Fibroblast of upper back skin (primary cell): ENCODE measurements at places on chromosomes 16 and 17.

- peak; percentile 44 for DNase-seq
These were observed 188.1 kb upstream of the ZNF469 start for GRCh38 chr16:88194397-88195268.

DNA sequence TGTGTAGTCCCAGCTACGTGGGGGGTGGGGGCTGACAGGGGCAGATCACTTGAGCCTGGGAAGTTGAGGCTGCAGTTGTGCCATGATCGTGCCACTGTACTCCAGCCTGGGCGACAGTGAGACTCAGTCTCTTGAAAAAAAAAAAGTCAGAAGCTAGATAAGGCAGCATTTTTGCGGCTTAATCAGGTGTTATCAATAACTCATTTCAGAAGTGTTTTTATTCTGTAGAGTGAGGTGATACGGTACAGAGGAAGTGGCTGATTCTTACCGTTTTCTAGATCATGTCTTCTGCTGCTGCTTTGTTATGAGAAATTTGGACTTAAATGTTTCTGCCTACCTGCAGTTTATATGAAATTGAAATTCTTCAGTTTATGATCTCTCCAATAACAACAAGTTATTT, 18.6 kb downstream of the ZC3H18 start:
- DNase-seq: no peak

GRCh38 chr16:68504066-68504465, 35.0 kb upstream of the ZFP90 start:
- no peak for DNase-seq

- peak; percentile 16 for DNase-seq
These were observed 18.3 kb upstream of the WFIKKN2 start for GRCh38 chr17:50816771-50817751.

GRCh38 chr17:69327060-69327831, at the start of gene ABCA5:
Gene ABCA5, minus strand, starts transcription at chr17:69327133. Its CDS starts 12,718 bp downstream, at chr17:69314415.
- DNase-seq: peak; percentile 82

DNA sequence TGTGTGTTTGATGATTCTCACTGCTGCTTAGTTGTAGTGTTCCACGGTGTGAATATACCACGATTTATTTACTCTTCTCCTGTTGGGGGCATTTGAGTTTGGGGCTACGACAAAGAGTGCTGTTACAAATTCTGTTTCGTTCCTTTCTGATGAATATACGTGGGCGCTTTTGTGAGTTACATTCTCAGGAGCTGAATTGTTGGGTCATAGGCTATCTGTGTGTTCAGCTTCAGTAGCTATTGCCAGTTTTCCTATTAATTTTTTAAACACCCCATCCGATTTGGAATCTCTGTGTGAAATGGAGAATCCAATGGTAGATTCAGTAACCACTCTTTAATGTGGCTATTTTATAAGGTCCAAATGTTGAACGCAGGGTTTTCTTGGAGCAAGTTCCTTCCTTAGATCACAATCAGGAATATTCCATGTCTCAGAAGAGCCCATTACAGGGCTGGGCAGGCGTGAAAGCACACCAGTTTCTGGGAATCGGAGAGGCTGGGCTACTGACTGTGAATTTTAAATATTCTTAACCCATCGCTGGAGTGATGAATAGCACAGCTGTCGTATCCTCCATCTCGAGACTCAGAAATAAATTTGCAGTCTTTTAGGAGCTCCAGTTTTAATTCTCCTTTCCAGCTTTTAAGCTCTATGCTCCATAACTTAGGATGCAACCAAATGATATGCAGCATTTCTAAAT, 115.9 kb downstream of the PITPNC1 start:
- no peak for DNase-seq

DNA sequence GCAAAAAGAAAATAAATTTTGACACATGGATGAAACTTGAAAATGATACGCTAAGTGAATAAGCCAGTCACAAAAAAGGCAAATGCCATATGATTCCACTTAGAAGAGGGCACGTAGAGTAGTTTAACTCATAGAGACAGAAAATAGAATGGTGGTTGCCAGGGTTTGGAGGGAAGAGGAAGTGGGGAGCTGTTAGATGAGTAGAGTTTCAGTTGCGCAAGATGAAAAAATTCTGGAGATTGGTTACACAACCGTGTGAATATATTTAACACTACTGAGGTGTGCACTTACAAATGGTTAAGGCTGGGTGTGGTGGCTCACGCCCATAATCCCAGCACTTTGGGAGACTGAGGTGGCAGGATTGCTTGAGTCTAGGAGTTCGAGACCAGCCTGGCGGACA, 93.4 kb upstream of the TMEM132E start:
- no peak for DNase-seq

DNA sequence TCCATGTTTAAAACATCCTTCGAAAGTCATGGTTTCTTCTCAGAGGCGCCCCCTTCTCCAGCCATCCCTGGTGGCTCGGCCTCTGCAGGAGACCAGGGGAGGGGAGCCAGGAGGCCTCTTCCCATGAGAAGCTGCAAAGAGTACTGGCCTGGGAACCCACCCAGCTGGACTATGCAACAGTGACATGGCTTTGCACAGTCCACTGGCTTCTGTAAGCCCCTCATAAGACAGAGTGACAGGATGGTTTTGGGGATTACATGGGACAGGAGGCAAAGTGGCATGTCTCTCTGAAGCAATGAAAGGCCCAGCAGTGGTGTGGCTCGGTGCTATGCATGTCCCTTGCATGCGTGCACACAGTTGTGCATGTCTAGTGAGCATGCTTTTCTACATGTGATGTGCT, 99.5 kb downstream of the C16orf78 start:
- DNase-seq: no peak

DNA sequence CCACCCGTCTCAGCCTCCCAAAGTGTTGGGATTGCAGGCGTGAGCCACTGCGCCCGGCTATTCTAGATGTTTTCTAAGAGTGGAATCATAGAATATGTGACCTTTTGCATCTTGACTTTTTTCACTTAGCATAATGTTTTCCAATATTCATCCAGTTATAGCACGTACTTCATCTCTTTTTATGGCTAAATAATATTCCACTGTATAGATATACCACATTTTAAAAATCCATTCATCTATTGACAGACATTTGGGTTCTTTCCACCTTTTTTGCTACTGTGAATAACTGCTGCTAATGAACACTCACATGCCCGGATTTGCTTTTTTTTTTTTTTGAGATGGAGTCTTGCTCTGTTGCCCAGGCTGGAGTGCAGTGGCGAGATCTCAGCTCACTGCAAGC, 3.2 kb upstream of the EIF5A start:
- DNase-seq: no peak

- DNase-seq: peak; percentile 87
These were observed 41.6 kb downstream of the ARHGAP23 start for GRCh38 chr17:38469875-38470274.

DNA sequence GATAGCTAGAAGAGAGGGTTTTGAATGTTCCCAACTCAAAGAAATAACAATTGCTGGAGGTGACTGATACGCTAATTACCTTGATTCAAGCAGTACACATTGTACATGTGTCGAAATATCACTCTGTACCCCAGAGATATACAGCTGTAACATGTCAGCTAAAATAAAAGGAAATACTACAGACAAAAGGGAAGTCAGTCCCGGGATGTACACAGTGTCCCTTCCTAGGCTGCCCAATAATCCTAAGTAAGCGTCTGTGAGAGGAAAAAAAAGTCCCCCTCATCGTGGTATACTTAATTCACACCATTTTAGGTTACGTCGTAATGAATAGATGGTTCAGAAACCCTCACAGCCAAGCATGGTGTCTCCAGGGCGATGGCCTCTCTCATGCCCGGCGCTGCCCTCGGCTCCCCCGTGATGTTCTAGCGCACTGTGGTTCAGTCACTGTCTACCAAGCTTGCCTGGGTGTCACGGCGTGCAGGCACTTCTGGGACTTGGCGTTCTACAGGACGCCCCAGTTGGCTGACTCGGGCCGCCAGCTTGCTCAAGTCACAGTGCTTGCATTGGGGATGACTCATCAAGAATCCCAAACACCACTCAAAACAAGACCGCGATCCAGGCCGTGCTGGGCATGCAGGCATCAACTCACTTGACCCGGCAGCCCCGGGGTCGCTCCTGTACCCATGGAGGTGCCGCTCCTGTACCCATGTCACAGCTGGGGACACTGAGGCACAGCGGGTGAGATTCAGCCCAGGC, 27.6 kb downstream of the CCDC40 start:
- DNase-seq: peak; percentile 8

DNA sequence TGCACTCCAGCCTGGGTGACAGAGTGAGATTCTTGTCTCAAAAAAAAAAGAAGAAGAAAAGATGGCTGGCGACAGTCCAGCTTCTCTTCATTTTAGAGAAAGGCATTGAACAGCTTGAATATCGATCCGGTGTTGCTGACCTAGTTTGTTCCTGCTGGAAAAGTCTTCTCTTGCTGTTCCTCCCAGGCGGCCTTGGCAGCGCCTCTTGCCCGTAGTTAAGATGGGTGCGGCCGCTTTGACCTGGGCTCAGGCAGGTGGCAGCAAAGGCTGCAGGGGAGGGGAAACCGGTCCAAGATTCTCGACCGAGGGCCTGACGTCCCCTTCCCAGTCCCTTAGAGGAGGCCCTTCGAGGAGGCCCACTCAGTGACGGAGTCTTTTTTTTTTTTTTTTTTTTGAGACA, 3.8 kb upstream of the ZNF764 start:
- no peak for DNase-seq

DNA sequence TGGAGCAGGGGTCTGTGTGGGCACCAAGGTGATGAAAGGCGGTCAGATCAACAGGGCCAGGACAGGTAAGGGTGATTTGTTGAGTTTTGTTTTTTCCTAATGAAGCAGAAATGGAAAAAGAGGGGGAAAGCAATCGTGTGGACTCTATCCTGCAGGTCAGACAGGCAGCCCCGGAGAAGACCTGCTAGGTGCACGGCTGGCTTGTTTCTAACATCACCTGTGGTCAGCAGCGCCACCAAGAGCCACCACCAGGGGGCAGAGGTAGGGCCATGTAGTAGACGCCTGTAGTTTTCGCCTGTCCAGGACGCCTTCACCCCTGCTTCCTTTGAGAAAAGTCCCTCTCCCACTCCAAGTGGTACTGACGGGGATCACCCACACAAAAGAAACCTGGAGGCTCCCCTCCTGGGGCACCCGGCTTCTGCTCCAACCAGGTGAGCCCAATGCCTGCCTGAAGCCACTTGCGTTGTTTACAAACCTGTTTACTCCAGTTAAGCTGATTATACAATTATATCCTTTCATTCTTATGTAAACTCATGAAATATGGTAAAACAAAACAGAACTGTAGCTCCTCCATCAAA, 54.2 kb upstream of the SEC14L1 start:
- DNase-seq: peak; percentile 68

GRCh38 chr17:55760643-55761355, 9.9 kb downstream of the PCTP start:
- peak; percentile 12 for DNase-seq

DNA sequence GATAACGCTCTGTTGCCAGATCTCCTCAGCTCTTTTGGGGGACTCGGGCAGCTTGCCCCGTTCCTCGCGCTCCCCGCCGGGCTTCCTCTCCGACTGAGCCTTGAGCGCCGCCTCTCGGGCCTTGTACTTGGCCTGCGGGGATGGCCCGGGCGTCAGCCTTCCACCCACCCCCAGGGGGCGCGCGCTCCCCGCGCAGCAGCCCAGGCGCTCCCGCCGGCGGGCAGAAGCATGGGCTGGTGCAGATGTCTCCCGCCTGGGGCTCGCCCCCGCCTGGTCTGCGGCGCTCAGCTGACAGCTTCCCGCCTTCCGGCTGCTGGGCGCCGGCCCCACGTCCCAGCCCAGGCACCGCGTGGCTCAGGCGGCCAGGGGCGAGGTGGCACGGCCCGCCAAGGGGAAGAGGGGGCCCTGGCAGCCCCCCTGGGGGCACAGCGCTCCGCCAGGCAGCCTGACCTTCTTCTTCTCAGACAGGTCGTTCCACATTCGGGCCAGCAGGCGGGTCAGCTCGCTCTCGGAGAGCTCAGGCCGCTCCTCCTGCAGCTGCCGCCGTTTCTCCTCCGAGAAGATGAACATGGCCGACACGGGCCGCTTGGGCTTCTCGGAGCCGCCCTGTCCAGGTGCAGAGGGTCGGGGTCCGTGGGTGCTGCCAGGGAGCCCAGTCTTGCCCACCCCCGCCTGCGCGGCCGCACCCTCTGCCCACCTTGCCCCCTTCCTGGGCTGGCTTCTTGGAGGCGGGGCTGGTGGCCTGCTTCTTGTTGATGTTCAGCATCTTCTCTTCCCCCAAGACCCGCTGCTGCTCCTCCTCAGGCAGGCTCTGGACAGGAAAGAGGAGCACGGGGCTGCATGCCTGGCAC, 8.9 kb downstream of the UBTF start:
- peak; percentile 83 for DNase-seq

- no peak for DNase-seq
These were observed 50.2 kb upstream of the NDRG4 start for GRCh38 chr16:58449768-58450167.

GRCh38 chr17:5541610-5542202, 42.6 kb downstream of the NLRP1 start:
- DNase-seq: no peak

- DNase-seq: peak; percentile 57
These were observed 387.5 kb upstream of the HSBP1 start for GRCh38 chr16:83420206-83420760.

- no peak for DNase-seq
These were observed 921.4 kb upstream of the EEF2KMT start for GRCh38 chr16:6018848-6019489.

DNA sequence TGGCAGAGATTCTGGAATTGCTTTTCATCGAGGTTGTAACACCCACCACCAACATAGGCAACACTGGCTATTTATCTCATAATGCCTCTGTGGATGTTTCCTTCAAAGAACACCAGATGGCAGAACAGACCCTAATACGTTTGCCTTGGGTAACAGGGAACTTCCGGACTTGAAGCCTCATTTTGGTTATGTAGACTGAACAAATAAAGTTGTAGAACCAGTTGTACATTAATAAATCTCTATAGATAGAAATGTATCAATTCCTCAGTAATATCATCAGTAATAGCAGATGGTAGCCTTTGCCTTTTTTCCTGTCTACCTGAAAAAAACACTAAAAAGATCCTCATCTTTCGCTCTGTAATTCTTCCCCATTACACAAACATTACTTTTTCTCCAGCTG, 25.9 kb upstream of the APOH start:
- DNase-seq: peak; percentile 83

GRCh38 chr17:3271072-3271848, 26.9 kb downstream of the OR3A1 start:
- DNase-seq: no peak

- DNase-seq: no peak
These were observed 699 bp upstream of the MAP1LC3B start for GRCh38 chr16:87391324-87391949.

DNA sequence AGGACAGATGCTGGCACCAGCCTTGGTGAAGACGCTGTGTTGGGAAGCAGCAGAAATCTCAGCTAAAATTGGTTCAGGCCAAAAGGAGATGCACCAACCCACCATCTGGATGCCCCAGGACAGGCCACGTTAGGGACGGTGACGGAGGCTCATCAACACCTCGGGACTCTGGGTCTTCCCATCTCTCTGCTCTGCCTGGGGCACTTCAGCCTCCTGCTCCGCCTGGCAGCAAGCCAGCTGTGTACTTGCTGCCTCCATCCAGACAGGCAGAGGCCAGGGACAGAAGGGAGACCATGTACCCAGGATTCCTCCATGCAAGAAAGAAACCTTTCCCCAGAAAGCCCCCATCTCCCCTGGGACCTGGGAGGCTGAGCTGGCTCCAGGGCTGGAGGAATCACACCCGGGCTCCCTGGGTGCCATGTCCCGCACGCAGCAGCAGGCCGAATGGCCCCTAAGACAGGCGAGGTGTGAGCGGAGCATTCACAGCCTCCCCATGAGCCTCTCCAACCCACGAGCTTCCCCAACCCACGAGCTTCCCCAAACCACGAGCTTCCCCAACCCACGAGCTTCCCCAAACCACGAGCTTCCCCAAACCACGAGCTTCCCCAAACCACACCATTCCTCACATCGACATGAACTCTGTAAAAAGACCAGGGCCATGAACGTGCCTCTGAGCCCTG, 274.5 kb downstream of the C16orf95 start:
- peak; percentile 14 for DNase-seq

GRCh38 chr17:19238167-19238505, 970 bp downstream of the EPN2 start:
- no peak for DNase-seq
